ENCODE measurements at places on chromosomes 11 and 22.

GRCh38 chr11:47586098-47586855 is at the start of gene FAM180B:
Gene FAM180B (plus strand): TSS chr11:47586678. CDS start chr11:47586769, 91 bp downstream.
- no peak for DNase-seq

DNA sequence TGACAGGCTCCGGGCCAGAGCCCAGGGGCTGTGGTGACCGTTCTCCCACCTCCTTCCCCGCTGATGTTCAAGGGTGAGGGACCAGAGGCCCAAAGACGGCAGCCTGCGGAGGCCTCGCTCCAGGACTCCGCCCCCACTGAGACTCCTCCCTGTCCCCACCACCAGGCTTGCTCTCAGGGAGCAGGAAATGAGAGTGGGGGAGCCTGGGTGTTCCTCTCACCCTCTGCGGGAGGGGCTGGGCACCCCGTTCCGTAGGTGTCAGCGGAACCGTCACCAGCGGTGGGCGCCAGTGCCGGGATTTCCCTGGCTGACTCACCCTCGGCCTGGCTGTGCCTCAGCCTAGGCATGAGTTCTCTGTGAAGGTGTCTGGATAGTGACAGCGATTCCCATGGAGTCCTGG is 15.7 kb downstream of the DAGLA start:
- DNase-seq: peak; percentile 46

DNA sequence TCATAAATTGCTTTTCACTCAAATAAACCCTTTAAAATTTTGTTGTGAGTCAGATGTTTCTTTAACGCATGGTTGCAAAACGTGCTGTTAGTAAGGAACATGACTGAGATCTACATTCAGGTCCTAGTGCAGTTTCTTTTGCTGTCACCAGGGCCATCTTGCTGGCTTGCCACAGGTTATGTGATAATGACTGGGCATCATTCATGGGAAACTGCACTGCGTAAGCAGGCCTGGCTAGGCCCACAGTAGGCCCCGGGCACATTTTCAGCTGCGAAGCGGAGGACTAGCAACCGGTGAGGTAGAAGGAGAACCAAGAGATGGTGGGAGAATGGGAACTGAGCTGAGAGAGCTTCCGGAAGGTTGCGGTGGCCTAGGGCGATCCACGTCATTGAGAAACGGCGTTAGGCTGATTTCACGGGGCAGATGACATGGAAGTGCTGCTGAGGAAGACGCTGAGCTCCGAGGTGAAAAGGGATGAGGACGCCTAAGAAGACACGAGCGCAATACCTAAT is 3.2 kb upstream of the KLHDC7B start:
- DNase-seq: no peak

GRCh38 chr11:28026634-28027290 is 81.2 kb downstream of the KIF18A start:
- no peak for DNase-seq

DNA sequence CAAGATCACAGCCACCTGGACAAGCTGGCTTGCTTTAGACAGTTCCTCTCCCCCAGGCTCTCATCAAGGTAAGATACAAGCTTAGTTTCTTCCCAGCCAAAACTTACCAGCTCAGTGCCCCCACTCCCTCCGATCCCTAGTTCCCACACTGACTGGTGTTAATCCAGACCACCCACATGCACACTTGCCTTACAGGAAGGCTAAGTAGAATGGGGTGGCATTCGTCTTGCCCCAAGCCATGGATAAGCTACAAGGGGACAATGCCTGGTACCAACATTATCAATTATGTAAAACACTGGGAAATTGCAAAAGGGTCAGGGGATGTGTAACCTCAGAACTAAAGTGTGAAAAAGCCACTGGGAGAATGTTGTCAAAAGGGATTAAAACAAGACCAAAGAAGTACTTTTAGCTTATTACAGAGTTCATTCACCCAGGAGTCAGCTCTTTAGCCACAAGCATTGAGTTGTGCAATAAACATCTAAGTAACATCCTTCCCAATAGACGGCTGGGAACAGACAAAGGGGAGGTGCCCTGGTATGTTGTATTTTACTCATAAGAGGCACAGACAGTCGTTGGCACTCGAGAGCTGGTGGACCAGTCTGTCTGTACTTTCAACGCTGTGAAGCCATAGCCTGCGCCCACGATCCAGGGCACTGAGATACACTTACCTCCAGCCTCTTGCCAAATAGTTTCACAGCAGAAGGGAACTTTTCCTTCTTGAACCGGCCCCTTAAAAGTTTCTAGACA is 1.1 kb downstream of the DHCR7 start:
- DNase-seq: no peak

DNA sequence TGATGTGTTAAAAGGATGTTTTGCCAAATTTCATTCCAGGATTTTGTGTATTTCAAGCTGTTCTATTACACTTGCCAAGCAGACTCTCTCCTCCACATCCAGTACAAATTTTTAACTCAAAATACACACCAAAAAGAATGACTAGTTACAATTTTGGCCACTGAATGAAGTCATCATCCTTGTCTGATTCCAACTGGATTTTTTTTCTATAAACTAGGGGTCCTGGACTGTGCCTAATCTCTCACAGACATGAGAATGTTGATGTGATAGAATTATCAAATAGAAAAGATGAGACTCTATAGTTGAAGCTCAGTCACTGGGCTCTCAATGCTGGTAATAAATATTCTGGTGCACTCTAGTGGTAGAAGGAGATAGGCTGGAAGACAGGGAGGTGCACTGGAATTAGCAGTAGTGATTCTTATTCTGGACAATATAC is 85.8 kb downstream of the FANCF start:
- no peak for DNase-seq

- no peak for DNase-seq
Measured at GRCh38 chr11:68216171-68216938, 3.3 kb upstream of the KMT5B start.

GRCh38 chr22:41664951-41665350 is 23.7 kb downstream of the SNU13 start:
- no peak for DNase-seq

DNA sequence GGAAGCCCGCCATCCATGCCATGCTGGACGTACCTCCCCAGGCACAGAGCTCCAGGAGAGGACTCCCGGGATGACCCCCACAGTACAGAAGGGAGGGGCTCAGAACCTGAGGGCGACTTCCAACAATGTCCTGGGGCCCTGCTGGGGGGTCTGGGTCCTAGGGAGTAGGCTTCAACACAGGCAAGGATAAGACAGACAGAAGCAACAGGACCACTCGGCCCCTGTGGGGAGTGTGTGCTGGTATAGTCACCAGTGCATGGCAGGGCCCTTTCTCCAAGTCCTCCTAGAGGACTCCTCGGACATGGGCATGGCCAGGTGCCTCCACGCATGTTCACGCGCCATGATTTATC is 16.8 kb downstream of the TTLL12 start:
- DNase-seq: no peak

DNA sequence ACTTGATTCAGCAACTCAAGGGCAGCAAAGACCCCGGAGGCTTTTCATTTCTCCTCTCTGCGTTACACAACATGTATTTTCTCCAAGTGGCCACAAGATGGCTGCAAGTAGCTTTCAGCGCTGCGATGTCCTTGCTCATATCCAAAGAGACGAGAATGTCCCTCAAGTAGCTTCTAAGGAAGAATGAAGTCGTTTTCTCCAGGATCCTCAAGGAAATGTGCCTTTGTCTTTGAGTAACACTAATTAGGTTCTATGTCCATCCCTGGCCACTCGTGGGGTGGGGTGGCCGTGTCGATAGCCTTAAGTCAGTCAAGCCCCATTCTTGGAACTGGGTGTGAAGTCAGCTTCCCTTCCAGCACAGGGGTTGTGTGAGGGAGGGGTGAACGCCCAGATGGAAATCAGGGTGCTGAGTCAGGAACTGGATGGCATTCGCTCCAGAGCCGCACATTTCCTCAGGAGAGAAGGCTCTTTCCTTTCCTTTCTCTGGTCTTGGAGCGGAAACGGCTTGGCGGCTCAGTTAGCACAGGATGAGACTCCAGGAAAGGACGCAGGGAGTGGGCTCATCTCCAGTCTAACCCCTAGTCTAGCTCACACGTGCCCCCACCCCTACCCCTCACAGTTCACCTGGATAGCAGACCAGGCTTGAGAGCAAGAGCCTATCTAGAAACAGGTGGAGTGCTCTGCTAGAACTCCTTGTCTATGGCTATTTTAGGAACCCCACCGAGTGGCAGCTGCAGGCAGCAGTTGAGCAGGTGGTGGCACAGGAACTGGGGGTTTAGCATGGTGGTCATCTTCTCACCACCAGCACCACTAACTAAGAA is 44.3 kb downstream of the NNMT start:
- DNase-seq: no peak

DNA sequence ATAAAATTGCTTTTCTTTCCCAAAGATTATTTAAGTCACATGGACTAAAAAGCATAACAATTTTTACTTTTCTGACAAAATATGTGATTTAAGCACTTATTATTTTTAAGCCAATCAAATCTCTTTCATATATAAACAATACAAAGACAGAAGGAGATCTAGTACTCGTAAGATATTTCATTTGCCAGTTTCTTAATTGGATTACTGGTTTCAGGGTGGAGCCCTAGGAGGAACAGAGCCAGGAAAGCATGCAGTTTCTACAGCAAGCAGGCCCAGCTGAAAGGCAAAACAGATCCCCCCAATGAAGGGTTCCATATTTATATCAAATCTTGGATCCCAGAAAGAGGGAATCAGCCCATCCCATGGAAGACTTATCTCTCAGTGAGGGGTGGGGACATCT is 177.0 kb downstream of the KIF18A start:
- no peak for DNase-seq

DNA sequence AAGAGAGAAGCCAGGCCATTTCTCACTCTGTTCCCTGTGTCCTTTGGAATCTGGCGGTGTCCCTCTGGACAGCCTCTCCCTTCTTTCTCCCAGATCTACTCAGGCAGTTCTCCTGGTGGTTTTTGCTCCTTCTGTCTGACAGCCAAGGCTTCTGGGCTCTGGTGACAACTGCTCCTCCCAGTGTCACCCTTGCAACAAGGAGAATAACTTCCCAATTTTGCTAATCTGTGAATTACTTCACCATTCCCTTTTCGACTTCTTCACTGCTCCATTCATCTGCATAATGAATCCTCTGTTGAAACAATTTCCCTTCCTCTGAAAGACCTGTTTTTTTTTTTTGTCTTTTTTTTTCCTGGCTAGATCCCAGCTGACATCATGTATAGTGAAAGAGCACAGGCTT is 56.3 kb upstream of the PDE3B start:
- no peak for DNase-seq

- DNase-seq: no peak
Measured at GRCh38 chr11:94932503-94932902, 40.9 kb downstream of the CWC15 start.

DNA sequence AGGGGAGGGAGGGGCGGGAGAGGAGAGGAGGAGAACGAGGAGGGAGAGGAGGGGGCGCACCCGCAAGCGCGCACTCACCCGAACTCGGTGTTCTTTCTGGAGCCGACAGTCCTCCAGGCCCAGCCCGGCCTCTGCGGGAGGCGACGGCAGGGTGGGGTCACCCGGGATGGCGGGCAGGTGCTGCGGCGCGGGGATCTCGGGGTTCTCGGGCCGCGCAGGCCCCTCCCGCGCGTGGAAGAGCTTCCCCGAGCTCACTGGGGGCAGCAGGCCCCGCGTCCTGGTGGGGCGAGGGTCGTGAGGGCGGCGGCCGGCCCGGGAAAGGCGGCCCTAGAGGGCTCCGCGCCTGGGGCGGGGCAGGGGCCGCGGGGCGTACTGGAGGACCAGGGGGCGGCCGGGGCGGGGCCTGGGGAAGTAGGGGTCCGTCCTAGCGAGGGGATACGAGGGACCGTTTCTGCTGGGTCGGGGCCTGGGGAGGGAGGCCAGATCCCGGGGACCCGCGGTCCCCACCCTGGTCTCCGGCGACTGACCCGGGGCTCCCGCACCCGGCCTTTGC is 5.2 kb downstream of the LMNTD2 start:
- no peak for DNase-seq

GRCh38 chr11:121422675-121423074 is 29.4 kb upstream of the SORL1 start:
- DNase-seq: no peak

DNA sequence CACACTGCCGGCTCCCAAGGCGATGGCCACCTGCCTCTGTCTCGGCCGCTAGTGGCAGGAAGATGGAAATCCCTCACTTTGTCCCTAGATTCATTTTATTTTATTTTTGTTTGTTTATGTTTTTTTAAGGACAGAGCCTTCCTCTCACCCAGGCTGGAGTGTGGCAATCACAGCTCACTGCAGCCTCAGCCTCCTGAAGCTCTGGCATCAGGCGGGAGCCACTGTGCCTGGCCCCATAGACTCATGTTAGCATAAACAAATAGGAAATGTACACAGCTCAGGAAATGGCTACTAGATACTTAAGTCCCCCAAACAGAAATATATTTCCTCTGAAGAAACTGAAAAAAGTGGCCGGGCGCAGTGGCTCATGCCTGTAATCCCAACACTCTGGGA is 3.5 kb downstream of the TMEM80 start:
- DNase-seq: no peak

GRCh38 chr11:1006762-1007161 is 29.8 kb downstream of the MUC6 start:
- DNase-seq: no peak

GRCh38 chr22:42317008-42317407 is 46.6 kb upstream of the TCF20 start:
- DNase-seq: no peak

DNA sequence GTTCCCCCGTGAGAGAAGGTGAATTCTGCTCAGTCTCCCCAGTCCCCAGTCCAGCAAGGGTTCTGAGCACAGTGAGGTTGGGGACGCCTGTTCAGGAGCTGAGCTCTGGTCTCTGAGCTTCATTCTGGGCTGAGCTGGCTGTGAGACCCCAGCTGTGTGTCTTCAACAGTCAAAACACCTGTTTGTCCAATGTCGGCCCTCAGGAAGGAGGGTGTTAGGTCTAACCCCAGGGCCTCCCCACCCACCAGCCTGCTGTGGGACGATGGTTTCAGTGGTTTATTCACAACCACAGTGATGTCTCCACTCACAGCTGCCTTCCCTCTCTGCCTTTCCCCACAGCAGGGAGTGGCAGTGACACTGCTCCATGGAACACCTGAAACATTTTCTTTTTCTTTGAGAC is 1282.9 kb downstream of the TBC1D22A start:
- no peak for DNase-seq

GRCh38 chr11:20026629-20027555 is 133.4 kb downstream of the DBX1 start:
- no peak for DNase-seq

DNA sequence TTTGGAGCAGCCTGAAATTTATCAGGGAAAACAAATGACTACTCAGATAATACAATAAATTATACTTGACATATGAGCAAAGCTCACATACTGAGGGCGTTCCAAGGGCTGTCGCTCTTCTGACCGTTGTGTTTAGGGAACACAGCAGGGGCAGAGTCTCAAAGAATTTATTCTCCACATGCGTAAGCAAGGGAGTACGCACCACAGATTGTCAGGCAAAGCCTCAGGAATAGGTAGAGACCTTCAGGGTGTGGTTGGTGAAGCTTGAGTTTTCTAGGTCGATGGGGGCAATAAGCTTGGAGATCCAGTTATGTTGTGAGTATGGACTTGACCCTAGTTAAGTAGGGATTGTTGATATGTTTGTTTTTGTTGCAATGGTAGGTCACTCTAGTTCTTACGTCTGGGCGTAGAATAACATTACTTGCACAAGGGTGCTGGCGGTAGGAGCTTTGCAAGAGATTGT is 830 bp downstream of the ACAT1 start:
- no peak for DNase-seq

- DNase-seq: no peak
Measured at GRCh38 chr11:10310301-10310841, 5.5 kb downstream of the ADM start.

Measured in thoracic aorta (tissue), 2 donors.